GM23248 (cell line): ENCODE measurements at places on chromosomes 11 and 22. TPM values are rescaled to one million over a fixed set of nuclear protein-coding genes. Genes with fewer than 3 reads are reported as not detected.

Gene PARVA
- 121 and 127 TPM in 2 replicates for polyA plus RNA-seq

Gene PNPLA3
- 1.2 and 1.4 TPM in 2 replicates for polyA plus RNA-seq

Gene SYT12
- polyA plus RNA-seq, result 0.75 and 1.9 TPM in 2 replicates

- H3K36me3 ChIP-seq, result no peaks in the 10 kb centered on the region
- no peak overlapping the region for H3K4me3 ChIP-seq
- H3K27ac ChIP-seq, result no peak overlapping the region
- H3K4me1 ChIP-seq, result no peaks in the 10 kb centered on the region
Observed at GRCh38 chr22:48663297-48663696, 1164.4 kb downstream of the BRD1 start.

- H3K4me3 ChIP-seq, result no peak overlapping the region
- no peaks in the 10 kb centered on the region for H3K27me3 ChIP-seq
- H3K36me3 ChIP-seq, result no peaks in the 10 kb centered on the region
Observed at GRCh38 chr11:69474736-69475135, 6.7 kb upstream of the LINC01488 start.

- peak; percentile 52 for DNase-seq
- no peak overlapping the region for H3K27ac ChIP-seq
- H3K36me3 ChIP-seq, result no peaks in the 10 kb centered on the region
Observed at GRCh38 chr11:6755303-6755952, 16.3 kb downstream of the OR2AG2 start.

DNA sequence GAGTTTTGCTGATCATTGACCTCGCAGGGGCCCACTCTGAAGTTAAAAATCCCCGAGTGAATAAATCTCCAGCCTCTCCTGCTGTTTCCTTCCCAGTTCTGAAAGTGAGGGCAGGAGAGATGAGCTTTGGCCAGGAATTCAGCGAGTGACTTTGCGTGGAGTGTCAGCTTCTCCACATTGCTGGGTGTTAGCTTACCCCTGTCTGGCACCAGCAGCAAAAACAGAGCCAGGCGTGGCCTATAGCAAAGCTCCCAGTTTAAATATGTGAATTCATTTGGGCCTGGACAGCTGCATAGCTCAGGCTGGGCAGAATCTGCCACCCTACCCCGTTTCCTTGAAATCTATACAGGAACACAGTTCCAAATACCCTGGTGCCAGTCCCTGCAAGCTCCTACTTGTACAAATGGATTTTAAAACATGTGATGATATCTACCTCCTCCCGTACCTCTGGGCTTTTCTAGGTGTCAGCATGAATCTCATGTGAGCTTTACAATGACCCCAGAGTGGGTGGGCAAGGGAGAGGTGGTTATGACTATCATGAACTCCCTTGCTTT is 25.6 kb downstream of the TIMP3 start:
- H3K4me1 ChIP-seq, result 0 out of 2 replicates have a peak, but pooled peaks cover 9% of the 10 kb centered on the region
- H3K36me3 ChIP-seq, result peaks cover 35% of the 10 kb centered on the region
- H3K27me3 ChIP-seq, result no peaks in the 10 kb centered on the region
- H3K4me3 ChIP-seq, result no peak overlapping the region
- DNase-seq, result no peak

GRCh38 chr11:116860303-116860702 is 22.9 kb upstream of the APOA1 start:
- H3K27me3 ChIP-seq, result no peaks in the 10 kb centered on the region
- H3K4me1 ChIP-seq, result peaks cover 62% of the 10 kb centered on the region
- H3K27ac ChIP-seq, result no peak overlapping the region
- no peak overlapping the region for H3K4me3 ChIP-seq
- H3K36me3 ChIP-seq, result no peaks in the 10 kb centered on the region; the same call in 1 of the 2 replicates

DNA sequence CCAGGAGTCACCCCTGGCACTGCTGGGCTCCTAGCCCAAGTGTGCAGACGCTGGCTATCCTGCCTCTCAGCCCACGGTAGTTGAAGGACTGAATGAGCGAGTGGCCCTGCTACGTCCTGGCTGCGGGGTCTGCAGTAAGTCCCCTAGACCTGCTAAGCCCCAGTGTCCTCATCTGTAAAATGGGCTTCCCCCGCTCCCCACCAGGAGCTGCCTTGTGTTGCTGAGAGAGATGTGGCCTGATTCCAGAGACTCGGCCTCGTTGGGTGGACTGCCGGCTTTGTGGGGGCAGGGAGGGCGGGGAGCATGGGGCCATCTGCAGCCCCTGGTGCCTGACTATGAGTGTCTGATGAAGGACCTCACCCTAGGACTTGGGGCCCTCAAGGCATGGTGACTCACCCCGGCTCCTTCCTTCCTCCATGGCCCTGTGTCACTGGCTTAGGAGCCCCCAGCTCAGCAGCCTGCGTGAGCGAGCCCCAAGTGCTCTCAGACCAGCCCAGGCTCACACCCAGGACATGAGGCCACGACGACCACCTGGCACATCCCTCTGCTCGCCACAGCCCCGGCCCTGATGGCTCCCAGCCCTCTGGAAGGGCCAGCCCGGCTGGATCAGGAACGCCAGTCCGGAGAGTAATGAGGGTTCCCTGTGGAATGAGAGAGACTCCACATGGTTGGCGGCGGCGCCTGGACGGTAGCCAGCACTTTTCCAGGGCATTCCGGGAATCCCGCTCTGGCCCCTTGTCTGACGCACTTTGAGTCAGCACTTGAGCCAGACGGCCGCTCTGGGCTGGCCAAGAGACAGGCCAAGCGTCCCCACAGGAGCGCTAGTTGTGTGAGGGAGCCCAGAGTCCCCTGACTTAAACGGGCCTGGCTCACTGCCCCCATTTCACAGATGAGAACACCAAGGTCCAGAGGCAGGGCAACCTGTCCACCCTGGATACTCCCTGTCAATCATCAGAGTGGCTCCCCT is 50.5 kb upstream of the SHISAL1 start:
- H3K4me1 ChIP-seq, result peaks cover 32% of the 10 kb centered on the region
- H3K4me3 ChIP-seq, result peak overlapping the region; percentile 47
- peak; percentile 98 for DNase-seq
- H3K27me3 ChIP-seq, result no peaks in the 10 kb centered on the region

- no peaks in the 10 kb centered on the region for H3K27me3 ChIP-seq
- no peaks in the 10 kb centered on the region for H3K36me3 ChIP-seq
- no peaks in the 10 kb centered on the region; the same call in 1 of the 2 replicates for H3K4me1 ChIP-seq
- H3K27ac ChIP-seq, result no peak overlapping the region
Observed at GRCh38 chr22:39268645-39269044, 23.9 kb upstream of the PDGFB start.

DNA sequence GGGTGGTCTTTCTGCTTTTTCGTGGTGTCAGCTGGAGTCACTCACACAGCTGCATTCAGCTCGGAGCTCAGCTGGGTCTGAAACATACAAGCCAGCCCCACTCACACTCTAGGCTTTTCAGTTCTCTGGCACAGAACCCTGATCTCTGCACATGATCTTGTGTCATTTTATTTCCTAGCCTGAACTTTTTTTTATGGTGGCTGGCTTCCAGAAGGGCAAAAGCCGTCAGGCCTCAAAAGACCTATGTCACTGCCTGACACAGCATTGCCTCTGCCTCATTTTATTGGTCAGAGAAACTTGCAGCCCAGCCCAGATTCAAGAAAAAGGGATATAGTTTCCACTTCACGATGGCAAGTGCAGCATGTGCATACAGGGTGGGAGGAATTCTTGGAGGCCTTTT is 117.8 kb downstream of the NTM start:
- H3K4me3 ChIP-seq, result no peak overlapping the region
- no peak overlapping the region for H3K27ac ChIP-seq
- DNase-seq, result no peak

GRCh38 chr11:10444725-10445315 is 10.2 kb upstream of the AMPD3 start:
- no peak overlapping the region for H3K4me3 ChIP-seq
- H3K27me3 ChIP-seq, result no peaks in the 10 kb centered on the region
- H3K4me1 ChIP-seq, result no peaks in the 10 kb centered on the region
- H3K27ac ChIP-seq, result no peak overlapping the region

DNA sequence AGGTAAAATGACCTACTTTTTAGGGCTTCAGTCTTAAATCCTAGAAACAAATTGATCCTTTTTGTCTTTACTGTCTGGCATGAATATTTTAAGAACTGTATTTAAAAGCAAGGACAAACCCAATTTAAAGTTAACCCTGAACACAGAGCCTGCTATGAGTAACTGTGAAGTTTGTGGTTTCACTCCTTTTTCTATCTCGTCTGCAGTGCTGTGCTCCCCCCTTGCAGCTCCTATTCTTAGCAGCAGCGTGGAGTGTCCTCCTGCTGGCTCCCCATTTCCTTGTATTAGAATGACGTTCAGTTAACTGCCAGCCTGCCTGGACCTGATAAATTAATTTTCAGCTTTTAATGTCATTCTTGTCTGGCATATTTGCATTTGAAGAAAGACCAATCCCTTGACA is 40.0 kb upstream of the LRRC4C start:
- no peaks in the 10 kb centered on the region for H3K4me1 ChIP-seq
- DNase-seq, result no peak
- H3K27me3 ChIP-seq, result no peaks in the 10 kb centered on the region
- H3K4me3 ChIP-seq, result no peak overlapping the region
- no peak overlapping the region for H3K27ac ChIP-seq
- H3K36me3 ChIP-seq, result no peaks in the 10 kb centered on the region
